Activated T-helper 2 cell treated with anti-CD3 and anti-CD28 coated beads, Interferon-gamma antibody, Interleukin-2, Interleukin-4, amounts not matched to agents 10 μg/mL and 5 μg/mL and 100 μg/mL, durations not matched to agents 14 hours and 24 hours and 36 hours (primary cell): ENCODE measurements at places on chromosomes 4 and X. TPM values are rescaled to one million over a fixed set of nuclear protein-coding genes. Genes with fewer than 3 reads are reported as not detected.
A peak's percentile ranks its signal among the peaks of the same experiment; 100 is the strongest.

Gene CT45A2
- total RNA-seq, result not detected in 2 replicates

Gene SPOCK3
- not detected in 2 replicates for total RNA-seq

Gene LYAR
- 61.6 and 61.7 TPM in 2 replicates for total RNA-seq

Gene BEND2
- total RNA-seq, result not detected in 2 replicates

Gene CENPU
- 60.9 and 74.2 TPM in 2 replicates for total RNA-seq

DNA sequence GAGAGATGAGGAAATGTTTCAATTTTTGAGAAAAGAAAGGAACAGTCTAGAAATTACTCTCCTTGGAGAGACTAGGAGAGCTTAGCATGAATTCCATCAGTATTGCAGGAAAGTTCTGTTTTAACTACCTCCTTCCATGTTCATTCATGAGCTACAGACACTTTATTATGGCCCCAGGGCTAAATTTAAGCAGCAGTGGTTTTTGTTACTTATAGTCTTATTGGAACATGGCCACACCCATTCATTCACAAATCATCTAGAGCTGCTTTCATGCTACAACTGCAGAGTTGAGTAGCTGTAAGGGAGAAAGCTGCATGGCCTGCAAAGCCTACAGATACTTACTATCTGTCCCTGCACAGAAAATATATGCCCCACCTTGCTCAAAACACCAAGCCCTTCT, 81.7 kb downstream of the SHISA3 start:
- no peak for DNase-seq

- no peak for DNase-seq
Measured at GRCh38 chrX:150527108-150527507, 41.3 kb upstream of the MTM1 start.

DNA sequence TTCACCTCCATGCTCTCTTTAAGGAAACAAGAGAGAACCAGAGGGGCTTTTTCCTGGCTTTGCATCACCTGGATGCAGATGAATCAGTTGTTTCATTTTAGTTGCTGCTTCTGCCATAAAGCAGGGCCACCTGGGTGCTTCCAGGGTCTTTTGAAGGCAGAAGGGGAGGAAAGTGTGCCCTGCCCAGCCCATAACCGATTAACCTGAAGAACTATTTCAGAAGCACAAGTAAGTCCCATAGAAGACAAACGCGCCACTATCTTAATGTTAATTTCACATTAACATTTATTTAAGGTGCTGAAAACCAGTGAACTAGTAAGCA, 32.1 kb downstream of the IRF2 start:
- DNase-seq, result no peak

- DNase-seq, result no peak
Measured at GRCh38 chr4:136664988-136665387, 867.3 kb downstream of the PCDH18 start.

DNA sequence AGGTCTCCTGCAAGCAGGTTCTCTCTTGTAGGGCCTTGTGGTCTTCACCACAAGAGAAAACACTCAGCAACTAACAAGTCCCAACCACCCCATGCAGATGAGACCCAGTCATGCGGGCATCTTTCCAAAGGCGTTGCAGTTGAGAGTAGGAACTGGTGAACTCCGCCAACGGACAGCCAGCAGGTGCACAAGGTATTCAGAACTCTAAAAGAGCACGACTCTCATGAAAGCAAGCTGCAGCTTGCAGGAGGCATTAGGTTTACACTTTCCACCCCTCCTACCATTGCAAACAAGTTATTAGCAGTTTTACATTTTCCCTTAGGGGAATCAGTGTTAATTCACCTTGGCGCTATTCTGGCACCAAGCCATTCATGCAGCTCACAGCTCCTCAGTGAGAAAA, 173.4 kb upstream of the KIT start:
- no peak for DNase-seq

- DNase-seq, result peak; percentile 11
Measured at GRCh38 chrX:20265726-20266681, 705 bp downstream of the RPS6KA3 start.

GRCh38 chrX:77771601-77772000, 14.4 kb downstream of the ATRX start:
- DNase-seq, result no peak

DNA sequence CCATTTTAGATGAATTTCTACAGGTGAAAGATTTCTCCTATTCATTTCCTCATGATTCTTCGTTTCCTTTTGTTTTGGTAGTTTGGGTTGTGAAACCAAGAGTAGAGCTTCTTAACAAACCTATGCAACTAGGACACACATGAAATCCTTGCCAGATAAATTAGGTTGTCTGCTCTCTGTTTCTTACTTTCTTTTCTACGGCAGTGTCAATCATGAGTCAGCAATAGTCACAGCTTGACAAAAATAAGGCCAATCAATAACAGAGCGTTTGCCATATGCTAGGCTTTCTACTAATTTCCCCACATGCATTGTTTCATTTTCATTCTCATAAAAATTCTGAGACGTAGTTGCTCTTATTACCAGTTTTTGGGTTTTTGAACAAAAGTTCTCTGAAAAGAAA, 20.3 kb downstream of the CLRN2 start:
- no peak for DNase-seq

GRCh38 chrX:115419069-115419468, 129.6 kb downstream of the LUZP4 start:
- no peak for DNase-seq

GRCh38 chr4:138334346-138335016, 92.3 kb upstream of the SLC7A11 start:
- no peak for DNase-seq

- DNase-seq, result no peak
Measured at GRCh38 chrX:70549429-70549828, 104.8 kb downstream of the DLG3 start.

GRCh38 chr4:106624671-106625070, 256.1 kb upstream of the GIMD1 start:
- no peak for DNase-seq

DNA sequence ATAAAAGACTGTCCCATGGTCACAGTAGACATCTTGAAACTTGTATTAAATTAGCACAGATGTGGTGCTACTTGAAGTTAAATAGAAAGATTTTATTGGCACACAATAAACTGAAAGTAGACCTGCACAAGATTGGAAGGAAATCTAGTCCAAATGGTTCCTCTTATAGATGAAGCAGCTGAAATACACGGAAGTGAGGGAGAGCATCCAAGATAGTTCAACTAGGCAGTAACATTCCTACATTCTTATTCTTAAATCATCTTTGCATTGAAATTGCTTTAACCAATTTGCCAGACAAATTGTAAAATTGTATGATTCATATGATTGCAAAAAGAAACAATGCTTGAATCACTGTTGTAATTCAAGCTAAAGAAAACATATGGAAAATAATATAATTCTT, 87.6 kb upstream of the VCX3B start:
- no peak for DNase-seq

DNA sequence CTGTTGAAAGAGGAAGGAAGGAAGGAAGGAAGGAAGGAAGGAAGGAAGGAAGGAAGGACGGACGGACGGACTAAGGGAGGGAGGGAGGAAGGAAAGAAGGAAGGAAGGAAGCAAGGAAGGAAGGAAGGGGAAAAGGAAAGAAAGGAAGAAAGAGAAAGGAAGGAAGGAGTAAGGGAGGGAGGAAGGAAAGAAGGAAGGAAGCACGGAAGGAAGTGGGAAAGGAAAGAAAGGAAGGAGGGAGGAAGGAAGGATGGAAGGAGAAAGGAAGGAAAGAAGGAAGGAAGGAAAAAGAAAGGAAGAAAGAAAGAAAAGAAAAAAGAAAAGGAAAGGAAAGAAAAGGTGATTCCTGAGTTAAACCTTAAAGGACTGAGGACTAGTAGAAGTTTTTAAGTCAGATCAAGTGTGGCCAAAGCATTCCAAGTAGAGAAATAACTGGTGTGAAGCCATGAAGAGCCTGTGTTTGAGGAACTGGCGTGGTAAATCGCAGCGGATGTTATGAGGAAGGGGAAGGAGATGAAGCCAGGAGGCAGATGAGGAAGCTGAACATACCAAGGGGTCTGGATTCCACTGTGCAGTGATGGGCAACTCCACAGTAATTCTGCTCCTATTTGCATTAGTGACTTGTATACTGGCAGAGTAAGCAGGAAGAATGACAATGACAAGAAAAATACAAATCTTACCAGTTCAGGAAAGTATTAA, 163.5 kb downstream of the MGST2 start:
- DNase-seq, result no peak

DNA sequence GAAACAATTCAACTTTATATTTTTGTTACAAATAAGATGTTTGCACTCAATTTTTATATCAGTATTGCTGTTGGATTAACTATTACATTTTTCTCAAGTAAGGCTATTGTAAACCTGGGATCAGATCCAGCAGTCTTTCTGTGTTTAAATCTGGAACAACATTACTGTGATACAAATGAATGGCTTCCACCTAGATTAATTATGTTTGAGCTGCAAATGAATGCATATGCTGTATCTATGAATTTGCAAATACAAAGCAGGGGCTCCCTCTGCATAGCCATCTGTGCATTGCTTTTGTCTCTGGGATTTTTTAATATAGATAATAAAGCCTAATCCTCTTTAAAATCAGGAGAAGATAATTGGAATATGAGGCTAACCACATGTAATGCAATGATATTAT, 69.8 kb upstream of the NEIL3 start:
- no peak for DNase-seq

DNA sequence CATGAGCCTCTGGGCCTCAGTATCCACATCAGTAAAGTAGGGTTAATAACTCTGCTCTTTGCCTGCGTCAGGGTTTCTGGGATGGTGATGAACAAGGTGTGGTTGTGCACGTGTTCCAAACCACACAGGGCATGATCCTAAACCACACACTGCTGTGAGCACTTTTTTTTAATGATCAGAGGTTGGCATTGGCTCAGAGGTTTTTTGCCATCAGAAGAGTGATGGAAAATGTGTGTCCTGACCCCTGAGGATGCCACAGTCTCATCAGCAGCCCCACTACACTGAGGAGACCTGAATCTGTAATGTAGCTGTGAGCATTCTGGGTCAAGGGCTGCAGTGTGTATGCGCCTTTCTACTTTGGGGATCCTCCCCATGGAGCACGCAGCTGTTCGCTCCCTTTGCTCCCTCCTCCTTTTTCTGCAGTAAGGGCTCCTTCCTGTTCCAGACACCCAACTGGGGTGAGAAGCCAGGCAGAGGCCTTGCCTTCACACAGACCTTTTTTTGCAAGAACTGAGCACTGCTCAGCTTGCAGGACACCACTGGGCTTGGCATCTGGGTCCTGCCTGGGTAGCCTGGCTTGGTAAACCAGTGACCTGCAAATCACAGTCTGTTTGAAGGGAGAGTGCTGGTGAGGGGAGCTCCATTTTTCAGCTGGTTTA, 87.5 kb downstream of the MAMLD1 start:
- DNase-seq, result no peak

GRCh38 chrX:103726477-103726876, 15.8 kb downstream of the TMEM31 start:
- no peak for DNase-seq

GRCh38 chr4:62543002-62543401, 1342.9 kb downstream of the ADGRL3 start:
- DNase-seq, result no peak

DNA sequence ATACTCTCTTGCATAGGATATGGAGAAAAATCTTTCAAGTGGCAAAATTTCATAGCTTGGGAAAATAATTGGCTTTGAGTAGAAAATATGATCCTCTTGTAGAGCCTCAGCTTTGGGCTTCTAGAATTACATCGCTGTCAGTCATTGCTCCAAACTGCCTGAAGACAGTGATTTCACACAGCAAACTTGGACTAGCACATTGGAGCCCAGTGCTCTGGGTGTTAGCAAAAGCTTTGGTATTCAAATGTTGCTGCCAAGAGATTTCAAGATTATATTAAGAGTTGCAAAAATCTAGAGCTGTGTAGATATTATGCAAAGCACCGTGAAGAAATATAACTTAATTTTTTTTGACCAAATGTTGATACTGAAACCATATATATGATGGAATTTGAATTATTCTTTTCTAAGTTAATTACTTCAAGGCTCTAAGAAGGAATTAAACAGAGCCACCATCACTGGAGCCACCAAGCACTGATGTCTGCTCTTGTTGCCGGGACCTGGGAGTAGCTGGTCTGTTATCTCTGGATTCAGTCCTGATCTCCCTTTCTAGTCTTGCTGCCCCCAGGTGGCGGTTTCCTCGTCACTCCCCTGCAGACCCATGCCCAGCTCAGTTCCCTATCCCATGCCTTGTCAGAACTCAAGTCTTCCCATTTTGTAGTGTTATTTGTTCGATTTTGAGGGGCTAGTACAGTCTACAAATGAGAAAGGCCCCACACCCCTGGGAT, 260.7 kb upstream of the SFRP2 start:
- DNase-seq, result no peak

DNA sequence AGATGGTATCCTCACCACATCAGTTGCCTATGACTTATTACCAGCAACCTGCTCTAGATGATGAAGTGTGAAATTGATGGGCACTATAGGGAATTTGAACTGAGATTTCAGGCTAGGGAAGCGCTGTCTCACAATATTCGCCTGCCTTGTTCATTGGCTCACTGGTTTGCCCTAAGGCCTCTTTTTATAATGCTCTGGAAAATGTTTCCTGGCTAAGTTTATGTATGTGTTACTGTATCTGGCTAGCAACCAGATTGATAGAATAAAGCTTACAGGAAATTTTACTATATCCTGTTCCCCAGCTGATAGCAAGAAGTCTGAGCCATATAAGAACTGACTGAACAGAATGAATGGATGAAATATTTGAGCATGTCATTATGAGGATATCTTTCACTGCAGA, 71.6 kb downstream of the GSTCD start:
- no peak for DNase-seq

GRCh38 chrX:150361070-150361776, 1.9 kb upstream of the MAMLD1 start:
- peak; percentile 12 for DNase-seq

- no peak for DNase-seq
Measured at GRCh38 chr4:73343432-73343831, 60.7 kb upstream of the ALB start.

DNA sequence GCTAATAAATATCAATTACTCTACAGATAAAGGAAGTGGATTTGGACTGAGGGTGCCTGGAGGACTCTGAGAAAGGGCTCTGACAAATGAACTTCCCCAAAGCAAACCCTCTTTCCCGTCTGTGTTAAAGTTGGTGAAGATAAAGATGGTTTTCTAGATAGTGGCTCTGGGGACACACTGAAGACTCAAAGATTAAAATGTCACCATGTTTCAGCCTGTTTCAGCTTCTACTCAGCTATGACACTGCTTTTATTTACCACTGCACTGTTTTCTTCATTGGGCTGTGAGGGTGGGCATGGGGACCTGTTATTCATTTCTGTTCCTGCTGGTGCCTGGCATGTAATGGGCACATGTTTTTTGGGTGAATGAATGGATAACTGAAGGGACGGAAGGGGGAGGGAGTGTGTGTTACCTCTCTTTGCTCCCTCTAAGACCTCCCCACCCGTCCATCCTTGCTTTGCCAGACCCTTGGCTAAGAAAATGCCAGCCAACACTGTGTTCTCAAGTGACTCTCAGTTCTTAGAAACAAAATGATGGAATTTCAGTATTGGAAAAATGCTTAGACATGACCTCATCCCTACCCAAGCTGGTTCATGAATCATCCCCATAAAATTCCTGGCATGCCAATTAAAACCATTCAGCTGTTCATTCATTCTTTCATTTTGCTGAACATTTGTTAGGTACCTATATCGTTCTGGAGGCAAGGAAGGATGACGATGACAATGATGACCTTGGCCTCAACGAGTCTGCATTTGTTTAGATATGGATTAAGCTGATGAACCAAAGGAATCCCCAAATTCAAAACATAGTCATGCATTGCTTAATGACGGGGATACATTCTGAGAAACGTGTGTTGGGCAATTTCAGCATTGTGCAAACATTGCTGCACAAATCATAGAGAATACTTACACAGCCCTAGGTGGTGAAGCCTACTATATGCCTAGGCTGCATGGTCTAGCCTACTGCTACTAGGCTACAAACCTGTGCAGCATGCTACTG, 13.4 kb upstream of the STK32B start:
- DNase-seq, result no peak
